ENCODE measurements at places on chromosomes 6 and 20. TPM values are rescaled to one million over a fixed set of nuclear protein-coding genes. Genes with fewer than 3 reads are reported as not detected.

OSTM1 gene
- total RNA-seq = 23.3 TPM

PAX1 gene
- not detected for total RNA-seq

HDGFL1 gene
- total RNA-seq = not detected

ARFRP1 gene
- 54.9 TPM for total RNA-seq

SEL1L2 gene
- total RNA-seq = not detected

SRMS gene
- not detected for total RNA-seq

PTPRK gene
- total RNA-seq = 45.1 TPM

SCUBE3 gene
- 0.75 TPM for total RNA-seq

DEFB132 gene
- total RNA-seq = not detected

PDYN gene
- total RNA-seq = not detected

ZNF311 gene
- 0.63 TPM for total RNA-seq

BANF2 gene
- total RNA-seq = not detected

RIMS1 gene
- 14.0 TPM for total RNA-seq

PNLDC1 gene
- not detected for total RNA-seq

RALGAPA2 gene
- 24.7 TPM for total RNA-seq

TP53RK gene
- total RNA-seq = 19.1 TPM

KCNK16 gene
- not detected for total RNA-seq

ENPP5 gene
- not detected for total RNA-seq

TUBB1 gene
- total RNA-seq = not detected

IL20RA gene
- not detected for total RNA-seq

CGA gene
- total RNA-seq = not detected

GSTA3 gene
- not detected for total RNA-seq

MYH7B gene
- under 0.01 TPM for total RNA-seq

DUSP15 gene
- not detected for total RNA-seq

WFDC5 gene
- not detected for total RNA-seq

OR2H1 gene
- not detected for total RNA-seq

KCNQ5 gene
- total RNA-seq = not detected

SYNGAP1 gene
- 1.6 TPM for total RNA-seq

NRN1 gene
- total RNA-seq = 23.5 TPM

FOXP4 gene
- 2.7 TPM for total RNA-seq

EEF1E1 gene
- total RNA-seq = 37.4 TPM

PROKR2 gene
- total RNA-seq = not detected

MYL9 gene
- total RNA-seq = 11.6 TPM

NKX2-4 gene
- not detected for total RNA-seq

PRND gene
- total RNA-seq = 25.8 TPM

All from endothelial cell of coronary artery (primary cell).